Hematopoietic multipotent progenitor cell treated with erythropoietin and hydrocortisone succinate and interleukin-3 and kit ligand, for 6 days (in vitro differentiated cells): ENCODE measurements at places on chromosomes 7 and 10.

GRCh38 chr10:73889014-73889413, 14.7 kb upstream of the CAMK2G start:
- peak; percentile 73 for DNase-seq

- DNase-seq: peak; percentile 21
These were observed 38.4 kb downstream of the PTPRE start for GRCh38 chr10:127945341-127945758.

GRCh38 chr7:34091321-34091917, 186.1 kb downstream of the BMPER start:
- peak; percentile 59 for DNase-seq

DNA sequence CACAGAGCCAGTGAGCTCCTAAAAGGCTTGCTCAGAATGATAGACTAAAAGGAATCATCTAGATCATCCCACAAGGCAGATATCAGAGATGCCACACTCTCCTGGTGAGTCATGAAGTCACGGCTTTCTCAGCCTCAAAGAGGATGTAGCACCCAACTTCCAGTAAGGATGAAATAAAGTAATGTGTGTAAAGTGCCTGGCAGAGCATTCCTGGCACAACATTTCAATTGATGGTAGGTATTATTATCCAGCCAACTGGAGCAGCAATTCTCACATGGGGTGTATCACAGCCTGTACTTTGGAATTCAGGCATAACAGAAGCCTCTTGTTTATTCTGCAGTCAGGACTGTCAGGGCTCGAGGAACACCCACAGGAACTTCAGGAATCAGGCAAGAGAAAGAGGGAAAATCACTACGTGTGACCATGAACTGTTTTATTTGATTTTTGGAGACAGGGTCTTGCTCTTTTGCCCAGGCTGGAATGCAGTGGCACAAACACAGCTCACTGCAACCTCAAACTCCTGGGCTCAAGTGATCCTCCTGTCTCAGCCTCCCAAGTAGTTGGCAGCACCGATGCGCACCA, 5.3 kb upstream of the NAT16 start:
- DNase-seq: no peak

- peak; percentile 1 for DNase-seq
These were observed 277.7 kb downstream of the ANKRD7 start for GRCh38 chr7:118502235-118502634.

DNA sequence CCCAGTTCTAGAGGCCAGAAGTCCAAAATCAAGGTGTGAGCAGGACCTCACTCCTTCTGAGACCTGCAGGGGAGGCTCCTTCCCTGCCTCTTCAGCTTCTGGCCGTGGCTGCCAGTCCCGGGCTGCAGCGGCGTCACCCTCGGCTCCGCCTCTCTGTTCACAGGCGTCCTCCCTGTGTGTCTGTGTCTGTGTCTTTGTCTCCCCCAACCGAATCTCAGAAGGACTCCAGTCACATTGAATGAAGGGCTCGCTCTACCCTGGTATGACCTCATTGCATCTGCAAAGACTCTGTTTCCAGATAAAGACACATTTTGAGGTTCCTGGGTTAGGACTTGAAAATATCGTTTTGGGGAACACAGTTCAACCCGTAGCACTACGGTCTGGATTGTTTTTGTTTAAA, 33.1 kb upstream of the GALNT11 start:
- DNase-seq: peak; percentile 77

DNA sequence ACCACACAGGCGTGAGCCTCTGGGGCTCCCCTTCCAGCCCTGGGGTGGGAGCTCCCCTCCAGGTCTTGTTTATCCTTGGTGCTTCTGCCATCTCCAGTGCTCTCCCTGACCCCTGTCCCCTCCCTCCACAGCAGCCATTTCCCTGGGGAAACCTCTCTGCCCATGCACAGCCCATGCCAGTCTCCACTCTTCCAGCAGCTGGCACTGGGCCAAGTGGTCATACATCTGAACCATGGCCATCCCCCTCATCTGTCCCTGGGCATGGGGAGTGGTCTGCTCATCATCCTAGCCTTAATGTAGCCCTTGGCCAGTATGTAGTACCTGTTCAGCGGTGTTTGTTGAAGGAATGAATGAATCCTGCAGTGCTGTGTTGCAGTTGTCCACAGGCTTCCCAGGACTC, 172.4 kb upstream of the ZNF32 start:
- DNase-seq: peak; percentile 7

GRCh38 chr7:123944395-123944794, 19.4 kb downstream of the SPAM1 start:
- no peak for DNase-seq
